ENCODE measurements at places on chromosomes 5 and 9. TPM values are rescaled to one million over a fixed set of nuclear protein-coding genes. Genes with fewer than 3 reads are reported as not detected.

PPP1R2B gene
- total RNA-seq, result not detected

DNA sequence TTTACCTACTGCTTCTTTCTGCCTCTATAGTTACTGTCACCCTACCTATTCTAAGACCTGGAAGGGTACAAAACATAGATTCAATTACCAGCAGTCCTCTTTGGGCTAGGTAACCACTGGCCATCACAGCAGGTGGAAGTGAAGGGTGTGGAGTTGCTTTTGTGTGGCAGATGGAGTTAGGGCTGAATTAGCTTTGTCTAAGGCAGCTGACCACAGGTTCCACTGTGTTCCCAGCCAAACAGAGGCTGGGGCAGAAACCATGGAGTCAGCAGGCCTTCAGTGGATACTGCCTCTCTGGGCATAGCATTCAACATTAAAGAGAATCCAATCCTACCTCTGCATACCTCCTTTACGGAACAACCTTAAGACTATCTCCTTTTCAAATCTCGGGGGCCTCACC is 254.2 kb downstream of the RFX3 start:
- DNase-seq, result no peak

DNA sequence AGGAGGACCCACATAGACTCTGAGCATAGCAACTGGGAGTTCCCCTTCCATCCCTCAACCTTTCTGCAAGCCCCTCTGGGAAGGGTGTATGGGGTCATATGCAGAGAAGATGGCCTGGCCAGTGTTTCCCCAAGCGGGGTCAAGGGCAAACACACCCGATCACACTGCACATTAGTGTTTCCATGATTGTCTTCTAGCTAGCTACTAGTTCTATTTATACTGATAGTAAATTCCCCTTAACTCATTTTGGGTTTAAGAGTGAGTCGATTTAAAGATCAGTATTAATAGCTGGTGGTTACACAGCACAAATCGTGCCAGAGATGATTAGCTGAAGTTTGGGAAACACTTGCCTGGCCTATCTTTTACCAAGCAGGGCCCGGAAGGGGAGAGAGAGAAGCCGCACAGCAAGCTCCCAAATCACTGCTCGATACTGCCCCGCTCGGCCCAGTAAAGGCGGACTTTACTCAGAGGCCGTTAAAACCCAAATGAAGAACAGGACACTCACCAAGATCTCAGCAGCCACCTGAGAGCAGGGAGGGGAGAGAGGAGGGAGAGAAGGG is 29.4 kb upstream of the TNIP1 start:
- no peak for DNase-seq

GRCh38 chr5:124370601-124371000 is 375.8 kb downstream of the ZNF608 start:
- no peak for DNase-seq

GRCh38 chr5:100647461-100648230 is 112.5 kb downstream of the FAM174A start:
- peak; percentile 46 for DNase-seq

Measured in heart left ventricle (tissue), 16 donors.